ENCODE measurements at places on chromosomes 1 and 21.

DNA sequence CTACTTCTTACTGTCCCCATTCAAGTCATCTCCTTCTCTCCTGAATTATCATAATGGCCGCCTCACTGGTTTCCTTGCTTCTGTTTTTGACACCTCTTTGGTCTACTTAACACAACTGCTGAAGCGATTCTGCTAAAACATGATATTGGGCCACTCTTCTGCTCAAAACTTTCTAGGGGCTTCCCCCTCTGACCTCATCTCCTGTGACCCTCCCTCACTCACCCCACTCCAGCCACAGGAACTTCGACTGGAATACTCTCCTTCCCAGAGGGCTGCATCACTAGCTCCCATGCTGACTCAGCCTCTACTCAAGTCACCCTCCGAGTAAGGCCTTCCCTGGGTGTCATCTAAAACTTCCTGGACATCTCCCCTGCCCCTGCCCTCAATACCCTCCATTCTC is 35.7 kb downstream of the NRIP1 start:
- DNase-seq = no peak

- no peak for DNase-seq
Observed at GRCh38 chr21:25428537-25428936, 178.7 kb downstream of the MRPL39 start.

DNA sequence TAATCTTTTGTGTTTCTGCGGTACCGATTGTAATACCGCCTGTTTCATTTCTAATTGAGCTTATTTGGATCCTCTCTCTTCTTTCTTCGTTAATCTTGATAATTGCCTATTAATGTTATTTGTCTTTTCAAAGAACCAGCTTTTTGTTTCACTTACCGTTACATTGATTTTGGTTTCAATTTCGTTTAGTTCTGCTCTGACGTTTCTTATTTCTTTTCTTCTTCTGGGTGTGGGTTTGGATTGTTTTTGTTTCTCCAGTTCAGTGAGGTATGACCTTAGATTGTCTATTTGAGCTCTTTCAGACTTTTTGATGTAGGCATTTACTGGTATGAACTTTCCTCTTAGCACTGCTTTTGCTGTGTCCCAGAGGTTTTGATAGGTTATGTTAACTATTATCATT is 9.4 kb downstream of the OR2M2 start:
- DNase-seq = no peak

DNA sequence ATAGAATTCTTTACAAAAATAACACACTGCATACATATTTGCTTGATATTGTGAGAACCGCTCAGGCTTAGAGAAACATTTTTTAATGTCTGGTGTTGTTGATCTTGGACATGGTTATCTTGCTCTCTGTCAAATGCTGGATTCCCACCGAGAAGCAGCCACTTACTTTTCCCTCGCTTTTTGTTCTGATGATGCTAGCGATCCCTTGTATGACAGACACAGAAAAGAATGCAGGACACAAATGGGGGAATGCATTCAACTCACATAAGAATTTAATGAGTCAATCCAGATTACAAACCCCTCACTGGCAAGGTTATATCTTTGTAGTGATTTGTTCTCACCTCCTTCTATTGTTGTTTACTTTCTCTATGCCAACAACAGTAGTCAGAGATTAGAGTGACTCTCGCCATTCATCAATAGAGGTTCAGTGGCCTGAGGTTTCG is 76.8 kb upstream of the AKT3 start:
- DNase-seq = no peak

DNA sequence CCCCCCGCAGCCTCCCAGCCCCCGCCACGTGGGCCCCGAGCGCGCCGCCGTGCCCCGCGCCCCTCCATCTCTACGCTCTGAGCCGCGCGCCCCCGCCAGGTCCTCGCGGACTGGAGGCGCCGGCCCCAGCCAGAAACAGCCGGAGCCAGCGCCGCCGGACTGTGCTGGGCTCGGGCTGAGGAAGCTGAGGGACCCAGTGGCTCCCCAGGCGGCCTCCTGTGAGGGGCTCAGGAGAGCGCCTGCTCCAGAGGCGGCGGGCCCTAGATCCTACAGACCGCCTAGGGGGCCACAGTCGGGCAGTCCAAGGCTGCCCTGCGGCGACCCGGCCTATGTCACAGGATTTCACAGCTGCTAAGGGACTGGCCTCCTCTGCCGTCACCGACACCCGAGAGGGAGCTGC is 82.1 kb downstream of the NENF start:
- DNase-seq = no peak

- DNase-seq = no peak
Observed at GRCh38 chr1:172041742-172042141, 200.4 kb downstream of the DNM3 start.

DNA sequence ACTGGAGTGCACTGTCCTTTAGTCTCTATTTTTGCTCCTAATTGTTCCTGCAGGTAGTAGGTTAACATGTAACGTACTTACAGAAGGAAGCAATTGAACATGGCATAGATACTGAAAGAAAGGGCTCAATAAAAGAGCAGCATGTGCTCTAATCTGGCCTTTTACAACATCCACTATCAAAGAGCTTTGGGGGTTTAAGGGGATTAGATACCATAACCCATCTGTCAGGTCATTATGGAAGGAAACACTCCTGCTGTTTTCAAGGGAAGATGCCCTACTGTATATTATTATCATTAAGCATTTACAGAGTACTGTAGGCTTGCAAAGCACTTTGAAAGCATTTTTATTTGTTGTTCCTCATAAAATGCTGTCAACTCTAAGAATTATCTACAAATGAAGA is 152.8 kb downstream of the TTLL7 start:
- no peak for DNase-seq

DNA sequence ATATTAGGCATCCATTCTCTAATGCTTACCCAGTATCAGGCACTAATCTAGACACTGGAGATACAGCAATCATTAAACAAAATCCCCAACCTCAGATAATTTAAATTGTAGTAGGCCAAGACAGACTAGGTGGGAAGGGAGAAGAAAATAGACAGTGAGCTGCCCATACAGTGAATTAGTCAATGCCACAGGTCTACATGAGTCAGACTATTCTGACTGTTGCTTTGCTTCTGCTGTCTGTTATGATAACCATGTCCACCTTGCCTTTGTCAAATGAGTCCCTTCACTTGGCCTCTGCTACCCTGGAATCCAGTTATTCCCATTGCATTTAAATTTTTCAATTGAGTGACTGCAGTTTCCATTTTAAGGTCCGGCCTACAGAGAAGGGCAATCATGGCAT is 59.5 kb downstream of the PIK3R3 start:
- no peak for DNase-seq

DNA sequence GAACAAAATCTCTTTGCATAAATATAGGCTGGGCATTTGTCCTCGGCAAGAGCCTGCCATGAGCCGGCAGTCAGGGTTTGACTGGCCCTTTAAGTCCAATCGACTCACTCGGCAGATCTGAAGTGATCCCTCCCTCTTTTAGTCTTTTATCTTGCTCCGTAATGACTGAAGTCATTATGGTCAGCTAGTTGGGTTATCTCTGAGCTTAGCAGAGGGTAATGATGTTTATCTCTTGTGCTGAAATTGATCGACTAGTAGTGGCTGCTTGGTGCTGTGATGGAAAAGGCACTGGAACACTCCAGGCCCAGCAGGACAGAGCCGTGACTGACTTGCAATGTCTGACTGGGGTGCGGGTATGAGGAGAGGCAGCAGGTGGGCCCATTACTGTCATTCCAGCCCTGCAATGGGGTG is 468 bp upstream of the ABCA4 start:
- no peak for DNase-seq

DNA sequence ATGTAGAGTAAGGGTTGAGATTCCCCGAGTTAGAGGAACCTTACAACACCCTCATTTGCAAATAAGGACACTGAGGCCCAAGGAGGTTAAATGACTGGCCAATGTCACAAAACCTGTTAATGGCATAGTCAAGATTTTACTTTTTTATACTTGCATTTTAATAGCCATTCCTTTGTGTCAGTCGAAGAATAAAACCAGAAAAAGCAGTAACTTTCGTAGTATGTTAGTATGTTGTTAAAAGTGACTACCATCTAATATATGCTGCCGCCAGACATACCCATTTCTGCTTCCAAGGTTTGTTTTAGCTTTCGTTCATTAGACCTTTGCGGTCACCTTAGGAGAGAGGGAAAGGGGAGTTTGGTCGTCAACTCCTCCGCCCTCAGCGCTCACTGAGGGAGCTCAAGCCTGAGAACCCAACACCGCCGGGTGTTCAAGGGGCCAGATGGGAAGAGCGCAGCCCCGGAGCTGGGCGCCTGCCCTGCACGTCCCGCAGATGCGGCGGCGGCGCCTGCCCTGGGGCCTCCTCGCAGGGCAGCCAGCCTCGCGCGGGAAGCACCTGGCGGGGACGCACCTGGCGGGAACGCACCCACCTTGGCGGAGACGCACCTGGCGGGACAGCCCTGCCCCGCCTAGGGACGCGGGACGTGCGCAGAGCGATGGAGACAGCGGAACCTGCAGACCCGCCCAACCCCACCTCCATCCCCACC is 466 bp downstream of the VPS26C start:
- DNase-seq = peak; percentile 83

GRCh38 chr1:2459757-2460156 is 16.3 kb upstream of the PLCH2 start:
- no peak for DNase-seq

- DNase-seq = peak; percentile 11
Observed at GRCh38 chr1:5509664-5510452, 482.4 kb downstream of the NPHP4 start.

DNA sequence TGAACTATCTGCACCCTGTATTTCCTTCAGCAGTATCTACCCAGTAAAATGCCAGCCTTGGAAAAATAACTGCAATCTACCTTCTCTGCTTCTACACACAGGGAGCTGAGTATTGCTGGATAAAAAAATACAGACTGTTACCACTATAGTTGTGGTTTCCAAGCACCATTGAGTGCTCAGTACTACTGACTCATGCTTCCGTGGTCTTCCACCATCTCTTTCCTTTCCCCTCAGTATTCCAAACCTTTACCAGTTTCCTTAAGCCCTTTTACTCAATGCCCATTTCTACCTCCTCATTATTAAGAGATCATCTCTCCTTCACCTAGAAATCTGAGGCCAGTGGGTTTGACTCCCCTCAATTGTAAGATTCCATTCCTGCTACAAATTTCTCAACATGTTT is 23.8 kb downstream of the GLMN start:
- no peak for DNase-seq

GRCh38 chr1:162886705-162887104 is 25.7 kb upstream of the CCDC190 start:
- no peak for DNase-seq

DNA sequence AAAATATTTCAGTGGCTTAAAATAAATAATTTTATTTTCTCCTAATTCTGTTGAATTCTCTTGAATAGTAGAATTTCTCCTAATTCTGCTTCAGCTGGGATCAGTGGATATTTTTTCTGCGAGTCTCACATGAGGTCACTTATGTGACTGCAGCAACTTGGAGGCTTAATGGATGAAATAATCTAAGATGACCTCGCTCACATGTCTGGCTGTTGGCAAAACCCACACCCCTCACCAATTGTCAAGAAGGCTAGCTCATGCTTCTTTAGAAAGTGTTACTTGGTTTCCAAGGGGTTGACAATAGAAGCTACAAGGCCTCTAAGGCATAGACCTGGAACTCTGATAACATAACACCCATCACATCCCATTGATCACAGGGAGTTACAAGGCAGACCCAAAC is 156.9 kb upstream of the DPYD start:
- no peak for DNase-seq

- peak; percentile 29 for DNase-seq
Observed at GRCh38 chr1:232238009-232238408, 391.9 kb downstream of the SIPA1L2 start.

GRCh38 chr1:167447521-167448136 is 70.7 kb downstream of the CD247 start:
- DNase-seq = no peak

DNA sequence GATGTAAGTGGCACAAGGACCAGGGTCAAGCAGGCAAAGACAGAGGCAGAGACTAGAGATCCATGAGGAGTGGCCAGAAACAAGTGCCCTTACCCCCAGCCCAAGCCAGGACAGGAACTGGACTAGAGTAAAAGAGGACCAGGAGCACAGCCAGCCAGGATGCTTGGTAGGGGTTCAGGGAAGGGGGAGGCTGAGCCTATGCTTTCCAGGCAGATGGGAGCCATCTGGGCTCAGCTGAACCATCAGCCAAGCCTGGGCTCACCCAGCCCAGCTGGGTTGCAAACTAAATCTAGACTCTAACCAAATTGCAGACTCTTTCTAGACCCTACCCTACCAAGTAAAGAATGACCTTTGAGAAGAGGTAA is 15.2 kb downstream of the PDZK1IP1 start:
- DNase-seq = no peak

- no peak for DNase-seq
Observed at GRCh38 chr1:25907601-25908000, 1.4 kb upstream of the STMN1 start.

GRCh38 chr1:47651311-47652089 is 213.7 kb downstream of the FOXD2 start:
- DNase-seq = no peak

DNA sequence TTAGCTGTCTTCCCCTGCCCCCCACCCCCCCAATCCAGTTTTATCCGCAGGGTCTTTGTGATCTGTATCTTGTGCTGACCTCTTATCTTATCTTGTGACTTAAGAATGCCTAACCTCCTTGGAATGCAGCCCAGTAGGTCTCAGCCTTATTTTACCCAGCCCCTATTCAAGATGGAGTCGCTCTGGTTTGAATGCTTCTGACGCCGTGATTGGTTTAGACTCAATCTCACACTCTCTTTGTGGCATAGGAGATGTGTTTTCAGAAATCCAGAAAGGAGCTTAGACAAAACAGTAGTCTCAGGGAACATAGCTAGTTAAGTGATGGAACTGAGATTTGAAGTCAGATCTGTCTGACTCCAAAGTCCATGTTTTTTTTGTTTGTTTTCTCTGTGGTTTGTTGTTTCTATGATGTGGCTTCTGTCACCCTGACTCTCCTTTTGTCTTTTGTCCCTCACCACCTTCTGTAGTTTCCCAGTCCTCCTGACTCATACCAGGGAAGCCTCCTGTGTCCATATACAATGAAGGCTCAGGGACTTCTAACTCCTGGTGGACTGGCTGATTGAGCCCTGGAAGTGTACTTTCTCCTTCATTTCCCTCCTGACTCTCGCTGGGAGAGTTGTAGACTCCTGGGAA is 18.1 kb upstream of the USP24 start:
- no peak for DNase-seq

- DNase-seq = no peak
Observed at GRCh38 chr1:164518692-164519332, 40.2 kb upstream of the PBX1 start.

GRCh38 chr1:206952171-206952570 is 5.9 kb upstream of the PIGR start:
- DNase-seq = no peak

DNA sequence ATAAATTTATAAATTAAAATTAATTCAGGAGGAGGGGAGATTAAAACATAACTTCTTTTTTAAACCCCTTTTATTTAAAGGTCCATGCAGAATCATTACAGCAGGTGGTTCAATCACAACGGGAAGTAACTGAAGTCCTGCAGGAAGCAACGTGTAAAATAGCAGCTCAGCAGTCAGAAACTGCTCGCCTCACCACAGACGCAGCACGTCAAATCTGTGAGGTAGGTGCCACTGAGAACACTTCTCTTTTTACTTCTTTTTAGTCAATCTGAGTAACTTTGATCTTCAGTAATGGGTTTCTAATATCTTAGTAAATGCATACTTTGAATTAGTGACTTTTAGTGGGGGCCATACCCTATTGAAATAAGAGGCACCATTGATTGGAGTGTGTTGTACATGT is 87.0 kb downstream of the CEP350 start:
- DNase-seq = no peak

- DNase-seq = no peak
Observed at GRCh38 chr21:29730281-29730680, 209.5 kb downstream of the GRIK1 start.

GRCh38 chr1:24481101-24481500 is 21.5 kb upstream of the RCAN3 start:
- no peak for DNase-seq
